ENCODE measurements at places on chromosomes 11 and 22.

DNA sequence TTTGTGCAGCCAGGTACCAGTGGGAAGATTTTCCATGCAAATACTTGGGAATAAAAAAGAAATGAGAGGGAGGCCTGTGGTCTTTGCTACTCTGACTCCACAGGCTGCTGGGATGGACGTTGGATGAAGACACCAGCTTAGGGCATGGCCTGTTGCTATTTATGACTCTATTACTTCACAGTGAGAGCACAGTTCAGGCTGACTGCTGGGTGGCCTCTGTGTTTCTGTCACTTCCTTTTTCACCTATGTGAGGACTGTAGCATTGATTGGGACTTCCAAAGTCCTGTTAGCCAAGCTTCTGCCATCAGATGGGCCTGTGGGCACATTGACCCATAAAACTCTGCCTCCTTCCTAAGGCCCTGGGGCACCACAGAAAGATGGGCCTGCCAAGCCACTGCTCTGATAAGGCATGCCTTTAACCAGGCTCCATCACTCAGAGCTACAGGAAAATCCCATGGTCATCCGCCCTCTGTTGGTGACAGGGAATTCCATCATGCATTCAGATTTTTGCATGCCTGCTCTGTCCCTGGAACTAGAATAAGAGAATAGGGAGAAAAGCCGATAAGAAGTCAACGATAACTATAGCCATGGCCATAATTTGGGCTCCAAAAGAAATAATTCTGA, 64.6 kb downstream of the KCNJ1 start:
- no peak for DNase-seq

DNA sequence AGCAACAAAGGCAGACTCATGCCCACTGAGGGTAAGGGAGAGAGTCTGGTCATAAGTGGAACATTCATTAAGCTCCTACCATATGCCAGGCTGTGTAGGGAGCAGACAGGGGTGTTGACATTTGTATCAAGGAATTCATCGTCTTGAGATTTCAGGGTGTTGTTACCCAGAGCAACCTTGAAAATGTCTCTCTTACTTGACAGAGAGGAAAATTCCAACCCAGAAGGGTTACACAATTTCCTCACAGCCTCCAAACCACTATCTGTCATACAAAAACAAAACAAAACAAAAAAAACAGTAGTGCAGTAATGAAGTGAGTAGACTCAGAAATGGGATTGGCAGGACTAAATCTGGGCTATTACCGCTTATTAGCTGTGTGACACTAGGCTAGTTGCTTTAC, 113.2 kb downstream of the MIAT start:
- DNase-seq = no peak

GRCh38 chr22:35477911-35478582, 62.6 kb upstream of the RASD2 start:
- no peak for DNase-seq

- DNase-seq = no peak
Measured at GRCh38 chr22:26660961-26661578, 3.7 kb downstream of the MIAT start.

DNA sequence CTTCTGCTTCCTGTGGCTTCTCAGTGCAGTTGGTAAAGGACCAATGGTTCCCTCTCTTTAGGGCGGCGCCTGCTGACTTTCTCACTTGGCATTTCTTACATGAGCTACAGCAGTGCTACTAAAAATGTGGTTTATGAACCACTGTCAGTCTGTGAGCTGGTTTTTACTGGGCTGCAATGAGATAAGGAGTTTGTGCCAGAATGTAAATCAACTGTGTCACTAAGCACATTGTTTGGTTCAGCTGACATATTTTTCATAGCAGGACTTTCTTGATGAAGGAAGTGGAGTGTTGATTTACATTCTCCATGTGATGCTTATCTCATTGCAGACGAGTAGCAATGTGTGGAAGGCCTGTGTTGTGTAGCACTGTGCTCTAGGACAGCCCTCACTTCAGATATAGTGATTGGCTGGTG, 463.3 kb downstream of the SOX6 start:
- DNase-seq = no peak

- no peak for DNase-seq
Measured at GRCh38 chr11:2892967-2893528, 7.5 kb upstream of the CDKN1C start.

GRCh38 chr11:82747471-82747870, 13.8 kb upstream of the FAM181B start:
- DNase-seq = no peak

DNA sequence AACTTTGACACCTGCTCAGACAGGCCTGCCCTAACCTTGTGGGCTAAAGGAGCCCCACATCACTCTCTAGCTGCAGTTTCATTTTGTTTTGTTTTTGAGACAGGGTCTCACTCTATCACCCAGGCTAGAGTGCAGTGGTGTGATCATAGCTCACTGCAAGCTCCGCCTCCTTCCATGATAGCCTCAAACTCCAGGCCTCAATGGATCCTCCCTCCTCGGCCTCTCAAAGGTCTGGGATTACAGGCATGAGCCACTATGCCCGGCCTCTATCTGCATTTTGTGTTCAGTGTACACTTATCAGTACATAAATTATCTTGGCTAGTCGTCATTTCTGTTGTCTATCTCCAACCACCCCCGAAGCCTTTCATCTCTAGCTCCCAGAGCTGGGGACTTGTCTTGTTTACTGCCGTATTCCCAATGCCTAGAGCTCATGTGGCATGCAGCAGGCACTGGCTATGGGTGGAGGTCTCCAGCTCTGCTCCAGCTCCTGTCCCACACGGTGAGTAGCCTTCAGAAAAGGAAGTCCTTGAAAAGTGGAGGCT, 22.1 kb upstream of the PEX26 start:
- DNase-seq = no peak

DNA sequence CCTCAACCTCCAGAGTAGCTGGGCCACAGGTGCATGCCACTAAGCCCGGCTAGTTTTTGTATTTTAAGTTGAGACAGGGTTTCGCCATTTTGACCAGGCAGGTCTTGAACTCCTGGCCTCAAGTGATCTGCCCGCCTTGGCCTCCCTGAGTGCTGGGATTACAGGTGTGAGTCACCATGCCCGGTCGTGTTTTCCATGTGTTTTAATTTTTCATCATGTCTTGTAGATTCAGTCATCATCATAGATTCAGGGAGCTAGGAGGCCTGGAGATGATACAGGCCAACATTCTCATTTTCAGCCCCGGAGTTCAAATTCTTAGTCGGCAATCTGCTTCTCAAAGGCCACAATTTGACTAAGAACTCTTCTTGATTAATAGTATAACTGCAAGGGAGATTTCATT, 73.5 kb upstream of the GRAMD1B start:
- DNase-seq = no peak

- DNase-seq = no peak
Measured at GRCh38 chr11:67585911-67586310, 2.3 kb downstream of the GSTP1 start.

GRCh38 chr22:45911601-45912271, 65.2 kb downstream of the WNT7B start:
- DNase-seq = no peak

GRCh38 chr11:95330302-95330701, 99.3 kb upstream of the SESN3 start:
- no peak for DNase-seq

GRCh38 chr11:27158456-27159334, 118.1 kb downstream of the BBOX1 start:
- DNase-seq = no peak

GRCh38 chr22:39581303-39581702, 10.8 kb downstream of the CACNA1I start:
- no peak for DNase-seq

GRCh38 chr11:7222619-7223018, 29.1 kb upstream of the SYT9 start:
- no peak for DNase-seq

- no peak for DNase-seq
Measured at GRCh38 chr11:48111891-48112290, 104.7 kb upstream of the OR4B1 start.

- DNase-seq = no peak
Measured at GRCh38 chr22:24466716-24467328, 28.3 kb upstream of the UPB1 start.

- DNase-seq = no peak
Measured at GRCh38 chr11:67577951-67578350, 5.7 kb upstream of the GSTP1 start.

GRCh38 chr22:24878969-24879368, 67.5 kb downstream of the LHFPL7 start:
- DNase-seq = no peak

DNA sequence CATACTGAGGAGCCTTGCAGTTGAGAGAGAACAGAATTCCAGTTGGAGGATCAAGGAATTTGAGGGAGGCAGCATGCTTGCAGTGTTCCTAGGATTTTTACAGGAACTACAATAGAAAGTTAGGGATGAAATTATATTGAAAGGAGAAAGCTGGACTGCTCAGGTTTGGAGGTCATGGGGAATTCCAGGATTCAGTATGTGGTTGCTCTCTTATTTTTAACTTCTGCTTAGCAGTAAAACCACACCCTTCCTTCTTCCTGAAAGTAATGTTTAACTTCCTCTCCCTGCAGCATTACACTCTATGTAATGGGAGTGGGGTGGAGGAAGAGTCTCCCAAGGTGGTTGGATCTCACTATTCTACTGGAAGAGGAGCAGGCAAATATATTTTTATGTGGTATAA, 31.3 kb downstream of the CTNND1 start:
- no peak for DNase-seq

GRCh38 chr11:99988471-99988837, 698.6 kb upstream of the ARHGAP42 start:
- no peak for DNase-seq

DNA sequence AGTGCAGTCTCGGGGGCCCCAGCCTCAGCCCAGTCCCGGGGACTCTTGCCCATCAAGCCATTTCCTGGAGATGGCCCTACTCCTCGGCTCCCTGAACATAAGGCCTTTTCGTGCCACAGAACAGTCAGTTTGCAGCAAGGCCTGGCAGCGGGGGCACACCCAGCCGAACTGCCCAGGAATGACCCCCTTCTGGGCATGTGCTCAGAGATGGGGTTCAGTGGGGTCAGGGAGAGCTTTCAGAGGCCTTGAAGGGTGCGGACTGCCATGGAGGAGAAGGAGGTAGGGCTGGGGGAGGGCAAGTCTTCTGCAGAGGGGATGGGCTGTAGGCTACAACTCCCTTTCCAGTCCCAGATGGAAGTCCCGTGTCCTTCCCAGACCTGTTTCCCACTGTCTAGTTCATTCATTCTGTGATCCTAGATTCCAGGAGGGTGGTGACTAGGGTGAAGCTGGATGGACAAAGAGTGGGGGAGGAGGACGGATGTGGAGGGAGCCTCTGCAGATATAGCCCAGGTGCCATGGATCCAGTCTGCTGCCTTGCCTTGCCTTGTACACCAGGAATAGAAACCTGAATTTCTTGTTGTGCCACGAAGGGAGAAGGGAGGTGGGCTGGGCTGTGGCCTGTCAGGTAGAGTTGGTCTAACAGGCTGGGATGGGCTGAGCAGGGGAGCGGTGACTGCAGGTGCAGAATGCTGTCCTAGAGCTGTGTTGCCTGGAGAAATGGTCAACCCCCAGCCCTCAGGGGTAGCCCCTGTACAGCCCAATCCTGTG, 14.2 kb upstream of the OMP start:
- no peak for DNase-seq

- no peak for DNase-seq
Measured at GRCh38 chr11:92224054-92224406, 588 bp upstream of the FAT3 start.

DNA sequence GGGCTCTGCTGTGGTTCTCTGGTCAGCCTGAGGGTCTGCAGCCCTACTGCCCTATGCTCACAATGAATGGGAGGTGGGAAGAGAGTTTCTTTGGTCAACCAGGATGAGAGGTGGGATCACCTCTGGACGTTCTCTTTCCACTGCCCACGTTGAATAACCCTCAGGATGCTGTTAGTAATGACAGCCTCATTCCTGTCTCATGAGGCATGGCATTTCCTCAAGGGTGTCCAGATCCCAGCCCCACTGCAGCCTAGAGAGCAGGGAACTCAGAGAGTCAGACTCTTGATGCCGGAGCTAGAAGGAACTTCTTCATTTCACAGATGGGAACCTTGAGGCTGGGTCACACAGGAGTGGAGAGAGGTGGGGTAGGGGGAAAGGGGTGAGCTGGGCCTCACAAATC, 196.0 kb downstream of the CEP164 start:
- DNase-seq = no peak

Data from stimulated activated CD4-positive, alpha-beta T cell treated with anti-CD3 and anti-CD28 coated beads, TNF-alpha, amount 100 ng/mL, for 4 hours (primary cell).